ENCODE measurements at places on chromosomes 7 and 10.
A peak's percentile ranks its signal among the peaks of the same experiment; 100 is the strongest.

DNA sequence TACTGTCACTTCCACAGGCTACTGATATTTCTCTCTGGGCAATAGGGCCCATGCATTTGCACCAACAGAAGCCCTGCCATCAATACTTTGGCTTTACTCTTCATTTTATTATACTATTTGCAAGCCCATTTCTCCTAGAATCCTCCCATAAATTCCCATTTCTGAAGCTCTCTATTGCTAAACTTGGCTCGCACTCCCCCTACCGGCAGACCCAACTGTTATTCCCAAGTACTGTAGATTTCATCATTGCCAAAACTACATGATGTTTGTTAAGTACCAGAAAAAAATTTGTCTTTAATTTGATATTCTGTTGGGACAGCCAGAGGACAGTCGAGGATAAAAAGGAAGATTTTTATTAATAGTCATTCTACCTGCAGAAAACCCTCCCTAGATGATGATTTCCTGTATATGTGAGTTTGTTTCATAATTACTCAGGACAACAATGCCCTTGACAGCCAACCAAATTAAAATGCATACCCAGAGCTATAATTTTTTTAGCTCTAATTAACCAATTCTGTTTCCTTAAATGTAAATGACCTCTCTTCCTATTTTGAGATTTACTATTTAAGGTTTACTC, 298.6 kb downstream of the REEP3 start:
- peak; percentile 6 for DNase-seq

DNA sequence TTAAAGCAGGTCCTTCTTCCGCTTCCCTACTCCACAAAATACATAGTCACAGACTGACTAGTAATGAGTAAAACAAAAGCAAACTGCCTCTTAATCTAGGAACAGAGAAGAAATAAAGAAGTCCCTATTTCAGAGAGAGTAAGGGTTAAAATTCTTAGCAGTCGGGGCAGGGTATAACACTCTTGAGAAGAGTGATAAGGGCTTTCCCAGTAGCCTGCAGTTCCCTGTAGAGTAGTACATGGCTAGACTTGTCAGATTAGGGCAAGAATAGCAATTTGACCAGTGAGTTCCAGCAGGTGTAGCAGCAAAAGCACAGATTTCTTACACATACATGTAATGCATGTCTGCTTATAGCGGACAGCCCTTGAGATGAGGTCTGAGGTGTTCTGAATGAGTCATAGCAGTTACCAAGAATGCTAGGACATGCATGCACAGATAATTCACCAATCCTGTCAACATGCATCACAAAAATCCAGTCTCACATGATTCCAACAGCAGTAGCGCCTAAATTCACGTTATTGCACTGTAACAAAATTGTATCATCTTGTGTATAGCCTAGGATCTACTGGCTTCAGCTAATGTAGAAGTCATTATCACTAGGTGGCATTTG, 40.7 kb downstream of the BTRC start:
- no peak for DNase-seq

GRCh38 chr7:7681191-7681935, 37.0 kb downstream of the RPA3 start:
- DNase-seq, result peak; percentile 18

DNA sequence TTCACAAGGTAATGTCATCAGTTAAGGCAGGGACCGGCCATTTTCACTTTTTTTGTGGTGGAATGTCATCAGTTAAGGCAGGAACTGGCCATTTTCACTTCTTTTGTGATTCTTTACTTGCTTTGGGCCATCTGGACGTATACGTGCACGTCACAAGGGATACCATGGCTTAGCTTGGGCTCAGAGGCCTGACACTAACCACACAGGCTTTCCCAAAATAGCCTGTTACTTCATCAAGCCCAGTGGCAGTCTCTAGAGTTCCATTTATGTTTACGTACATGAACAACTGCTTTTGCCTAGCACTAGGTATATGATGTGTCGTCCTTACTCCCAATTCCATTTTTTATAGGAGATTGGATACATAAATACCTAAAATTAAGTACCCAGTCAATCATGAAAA, 237.9 kb downstream of the C7orf25 start:
- no peak for DNase-seq

- DNase-seq, result no peak
Observed at GRCh38 chr7:88628363-88629085, 131.0 kb upstream of the ZNF804B start.

- peak; percentile 69 for DNase-seq
Observed at GRCh38 chr7:16753932-16754855, 639 bp downstream of the TSPAN13 start.

GRCh38 chr10:58839771-58840170, 327.1 kb downstream of the BICC1 start:
- DNase-seq, result no peak

DNA sequence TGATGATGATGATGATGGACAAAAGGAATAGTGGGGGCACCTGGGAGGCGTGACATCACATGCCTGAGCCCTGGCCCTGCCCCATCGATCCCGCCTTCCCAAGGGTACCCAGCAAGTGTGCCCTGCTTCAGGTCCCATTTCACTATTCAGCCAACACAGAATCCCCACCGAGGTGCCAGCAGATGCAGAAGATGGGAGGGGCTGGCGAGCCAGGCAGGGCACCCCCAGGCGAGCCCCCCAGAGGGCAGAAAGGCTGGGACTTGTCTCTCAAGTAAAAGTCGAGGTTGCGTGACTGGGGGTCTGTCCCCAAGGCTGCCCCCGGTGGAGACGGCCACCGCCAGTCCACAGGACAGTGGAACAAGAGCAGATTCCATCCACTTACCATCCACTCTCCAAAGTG, 57.5 kb downstream of the INSIG1 start:
- no peak for DNase-seq

DNA sequence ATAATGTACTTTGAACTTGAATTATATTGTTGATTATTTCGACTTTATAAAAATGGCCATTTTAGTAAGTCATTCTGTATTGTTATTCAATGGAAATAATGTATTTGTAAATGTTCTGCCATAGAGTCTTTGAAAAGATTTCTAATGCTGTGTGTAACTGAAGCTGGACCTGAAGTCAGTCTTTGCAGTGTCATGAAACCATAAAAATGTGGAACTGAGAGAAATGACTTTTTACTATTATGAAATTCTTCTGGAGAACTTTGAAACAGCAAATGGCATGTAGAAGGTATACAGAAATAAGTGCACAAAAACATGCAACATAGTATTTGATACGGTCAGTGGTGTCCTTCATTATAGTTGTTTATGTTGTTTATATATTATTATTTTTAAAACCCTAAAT, 59.7 kb upstream of the ADRA2A start:
- DNase-seq, result no peak

DNA sequence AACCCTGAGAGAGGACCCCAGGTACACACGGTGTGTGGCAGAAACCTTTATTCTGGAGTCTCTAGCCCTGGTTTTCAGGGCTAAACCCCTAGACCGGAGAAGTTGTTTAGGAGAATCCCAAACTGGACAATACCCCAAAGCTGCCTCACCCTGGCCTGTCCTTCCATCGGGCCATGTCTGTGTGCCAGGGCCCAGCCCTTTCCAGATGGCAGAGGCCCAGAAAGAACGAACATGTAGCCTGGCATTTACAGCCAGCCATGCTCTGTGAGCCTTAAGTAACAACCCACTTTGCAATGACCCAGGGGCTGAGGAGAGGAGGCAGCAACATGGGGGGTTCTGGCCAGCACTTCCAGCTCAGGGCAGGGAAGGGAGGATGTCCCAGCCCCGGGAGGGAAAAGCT, 142.1 kb downstream of the NEURL1 start:
- no peak for DNase-seq

DNA sequence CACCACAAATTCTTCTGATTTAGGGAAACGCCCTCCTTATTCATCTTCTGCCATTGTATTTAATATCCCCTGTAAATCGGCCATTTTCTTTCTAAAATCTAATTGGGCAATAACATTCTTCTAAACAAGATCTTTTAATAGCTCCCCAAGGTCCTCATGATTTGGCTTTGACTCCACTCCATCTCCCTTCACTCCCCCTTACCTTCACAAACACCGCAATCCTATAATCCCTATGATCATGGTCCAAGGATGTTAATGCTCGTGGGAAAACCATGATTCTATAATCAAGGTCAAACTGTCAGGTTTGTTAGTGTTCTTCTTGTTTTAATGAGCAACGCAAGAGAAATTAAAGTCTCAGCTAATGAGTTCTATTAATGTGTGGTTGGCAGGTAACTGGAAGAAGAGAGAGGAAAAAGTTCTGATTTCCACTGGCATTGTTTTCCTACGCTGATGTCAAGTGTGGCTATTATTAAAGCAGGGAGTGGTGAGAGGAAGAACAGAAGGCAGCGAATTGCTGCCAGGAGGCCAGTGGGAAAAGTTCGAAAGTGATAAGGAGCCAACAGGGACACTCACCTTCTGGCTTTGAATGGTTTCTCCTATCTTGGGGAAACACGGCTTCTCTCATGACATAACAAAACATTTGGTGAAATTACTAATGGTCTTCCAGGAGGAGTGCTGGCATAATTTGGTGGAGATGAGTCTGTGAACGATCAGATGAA, 28.1 kb downstream of the LRRC72 start:
- no peak for DNase-seq

- DNase-seq, result no peak
Observed at GRCh38 chr7:26489906-26490639, 198.4 kb downstream of the SNX10 start.

DNA sequence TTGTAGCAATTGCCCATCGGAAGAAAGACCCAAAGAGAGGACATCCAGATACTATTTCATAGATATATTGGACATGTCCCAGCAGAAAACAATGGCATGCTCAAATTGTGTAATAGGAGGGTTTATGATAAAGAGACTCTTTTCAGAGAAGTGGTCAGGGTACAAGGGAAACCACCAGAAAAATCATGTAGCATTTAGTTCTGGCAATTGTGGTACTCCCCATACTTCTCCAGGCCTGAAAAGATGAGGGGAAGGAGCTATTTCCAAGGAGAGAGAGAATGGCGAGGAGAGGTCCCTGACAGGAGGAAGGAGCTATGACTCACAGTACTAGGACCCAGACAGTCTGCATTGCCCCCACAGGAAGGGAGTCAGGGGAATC, 68.4 kb upstream of the ADO start:
- DNase-seq, result no peak

DNA sequence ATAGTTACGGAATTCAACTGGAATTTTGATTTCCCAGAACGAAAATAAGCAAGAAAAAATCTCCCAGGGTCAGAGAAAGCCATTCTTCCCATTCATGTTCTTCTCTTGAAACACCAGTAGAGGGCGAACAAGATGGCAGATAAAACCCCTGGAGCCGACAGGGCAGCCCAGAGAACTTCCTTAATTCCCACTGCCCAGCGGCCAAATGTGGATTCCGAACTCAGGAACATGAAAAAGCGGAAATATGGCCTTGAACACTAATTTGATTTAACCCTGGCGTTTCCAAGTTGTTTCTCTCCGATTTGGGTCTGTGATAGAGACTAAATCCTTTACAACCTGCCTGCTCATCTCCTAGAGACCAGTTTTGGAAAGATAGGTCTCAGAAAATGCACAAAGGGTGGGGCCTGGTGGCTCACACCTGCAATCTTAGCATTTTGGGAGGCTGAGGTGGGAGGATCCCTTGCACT, 100.7 kb upstream of the WAC start:
- peak; percentile 48 for DNase-seq

DNA sequence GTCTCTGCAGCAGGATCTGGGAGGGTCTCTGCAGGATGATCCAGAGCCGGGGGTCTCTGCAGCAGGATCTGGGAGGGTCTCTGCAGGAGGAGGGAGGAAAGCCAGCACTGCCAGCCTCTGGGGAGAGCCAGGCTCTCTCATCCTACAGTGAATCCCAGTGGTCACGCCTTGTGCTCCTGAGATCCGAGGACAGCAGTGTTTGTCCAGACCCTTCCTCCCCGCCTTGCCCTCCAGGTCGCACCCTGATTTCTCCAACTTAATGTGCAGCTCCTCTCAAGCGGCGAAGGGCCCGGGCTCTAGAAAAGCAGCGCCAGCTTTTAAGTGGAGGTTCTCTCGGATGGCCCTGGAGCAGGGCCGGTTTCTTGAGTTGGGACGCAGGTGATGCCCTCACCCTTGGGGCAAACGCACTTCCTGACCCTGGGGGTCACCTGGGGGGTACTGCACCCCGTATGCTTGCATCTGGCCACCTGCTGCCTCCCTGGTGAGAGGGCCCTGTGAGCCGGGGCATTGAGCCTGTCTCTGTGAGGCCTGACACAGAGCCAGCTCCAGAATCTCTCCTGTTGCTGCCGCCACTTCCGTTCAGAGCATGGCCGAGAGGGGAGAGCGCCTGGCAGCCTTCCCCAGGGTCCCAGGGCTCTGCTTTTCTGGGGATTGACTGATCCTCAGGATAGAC, 111.6 kb downstream of the ACTR3B start:
- DNase-seq, result no peak

DNA sequence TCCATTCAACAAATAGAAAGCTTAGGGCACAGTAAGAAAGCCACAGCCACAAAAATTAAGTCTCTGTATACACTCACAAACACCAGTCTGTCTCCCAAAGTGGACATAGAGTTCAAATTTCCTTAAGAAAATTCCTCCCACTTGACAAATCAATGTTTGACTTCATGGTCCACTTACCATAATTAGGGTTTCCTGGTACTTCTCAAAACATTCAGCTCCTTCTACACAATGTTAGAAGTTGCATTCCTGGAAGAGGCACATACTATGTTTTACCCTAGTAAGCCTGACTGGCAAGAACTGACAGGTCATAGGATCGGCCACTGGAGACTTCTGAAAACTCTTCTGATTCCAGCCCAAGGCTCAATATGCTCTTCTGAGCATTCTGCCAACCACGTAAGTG, 70.5 kb downstream of the CPXM2 start:
- no peak for DNase-seq

- DNase-seq, result no peak
Observed at GRCh38 chr10:37948210-37948609, 28.2 kb downstream of the ZNF25 start.

DNA sequence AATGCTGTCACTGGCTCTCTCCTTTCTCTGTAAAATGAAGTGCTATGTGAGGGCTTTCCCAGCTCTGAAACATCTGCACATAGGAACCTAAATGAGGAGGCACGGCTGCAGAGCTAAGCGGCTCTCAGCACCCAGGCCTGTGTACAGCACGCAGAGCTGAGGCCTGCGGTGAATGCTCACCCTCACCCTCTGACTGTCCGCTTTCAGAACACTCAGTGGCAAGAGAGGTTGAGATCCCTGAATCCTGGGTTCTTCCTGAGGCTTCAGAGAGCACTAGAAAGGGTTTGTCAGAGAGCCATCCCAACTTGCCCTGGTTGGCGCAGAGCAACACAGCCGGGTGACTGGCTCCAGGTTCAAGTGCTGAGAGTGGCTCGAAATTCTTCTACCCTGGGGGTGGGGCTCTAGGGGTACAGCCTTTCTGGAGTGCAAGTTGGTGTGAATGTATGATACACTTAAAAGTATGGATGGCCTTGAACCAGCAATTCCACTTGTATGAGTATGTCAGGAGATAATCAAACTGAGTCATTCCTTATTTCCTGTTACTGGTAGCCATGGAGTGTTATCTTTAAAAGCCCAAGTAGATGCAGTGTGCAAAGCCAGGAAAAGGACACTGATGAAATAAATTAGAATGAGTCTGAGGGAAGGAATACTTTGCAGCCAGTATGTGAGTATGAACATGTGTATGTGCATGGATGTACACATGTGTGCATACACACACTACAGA, 1.7 kb upstream of the CCDC201 start:
- DNase-seq, result no peak
